ENCODE measurements at places on chromosomes 11 and 22.

- no peak for DNase-seq
Observed at GRCh38 chr22:26170795-26171580, 1.7 kb downstream of the SEZ6L start.

- DNase-seq = no peak
Observed at GRCh38 chr22:35138521-35138920, 72.6 kb downstream of the ISX start.

DNA sequence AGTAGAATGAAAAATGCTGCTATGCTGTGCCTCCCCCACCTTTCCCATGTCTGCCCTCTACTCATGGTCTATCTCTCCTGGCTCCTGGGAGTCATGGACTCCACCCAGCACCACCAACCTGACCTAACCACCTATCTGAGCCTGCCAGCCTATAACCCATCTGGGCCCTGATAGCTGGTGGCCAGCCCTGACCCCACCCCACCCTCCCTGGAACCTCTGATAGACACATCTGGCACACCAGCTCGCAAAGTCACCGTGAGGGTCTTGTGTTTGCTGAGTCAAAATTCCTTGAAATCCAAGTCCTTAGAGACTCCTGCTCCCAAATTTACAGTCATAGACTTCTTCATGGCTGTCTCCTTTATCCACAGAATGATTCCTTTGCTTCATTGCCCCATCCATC, 14.9 kb upstream of the HBE1 start:
- DNase-seq = no peak

DNA sequence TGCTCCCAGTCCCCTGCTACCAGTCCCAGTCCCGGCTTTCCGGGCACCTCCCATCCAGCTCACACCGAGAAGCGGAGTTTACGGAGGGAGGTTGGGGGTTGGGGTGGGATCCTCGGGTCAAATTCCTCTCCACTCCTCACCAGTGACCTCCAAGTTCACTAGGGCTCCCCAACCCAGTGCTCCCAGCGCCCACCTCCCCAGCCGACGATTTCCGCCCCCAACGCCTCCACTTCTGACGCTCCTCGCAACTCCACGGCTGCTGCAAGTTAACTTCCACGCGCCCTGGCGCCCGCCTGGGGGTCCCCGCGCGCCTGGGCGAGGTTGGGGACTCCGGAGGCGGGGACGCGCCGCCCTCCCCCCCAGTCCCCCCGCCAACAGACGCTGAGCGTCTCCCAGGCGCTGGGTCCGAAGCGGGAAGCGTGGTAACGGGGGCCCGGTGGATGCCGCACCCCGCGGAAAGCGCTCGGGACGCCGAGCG, 526 bp downstream of the TPST2 start:
- no peak for DNase-seq

DNA sequence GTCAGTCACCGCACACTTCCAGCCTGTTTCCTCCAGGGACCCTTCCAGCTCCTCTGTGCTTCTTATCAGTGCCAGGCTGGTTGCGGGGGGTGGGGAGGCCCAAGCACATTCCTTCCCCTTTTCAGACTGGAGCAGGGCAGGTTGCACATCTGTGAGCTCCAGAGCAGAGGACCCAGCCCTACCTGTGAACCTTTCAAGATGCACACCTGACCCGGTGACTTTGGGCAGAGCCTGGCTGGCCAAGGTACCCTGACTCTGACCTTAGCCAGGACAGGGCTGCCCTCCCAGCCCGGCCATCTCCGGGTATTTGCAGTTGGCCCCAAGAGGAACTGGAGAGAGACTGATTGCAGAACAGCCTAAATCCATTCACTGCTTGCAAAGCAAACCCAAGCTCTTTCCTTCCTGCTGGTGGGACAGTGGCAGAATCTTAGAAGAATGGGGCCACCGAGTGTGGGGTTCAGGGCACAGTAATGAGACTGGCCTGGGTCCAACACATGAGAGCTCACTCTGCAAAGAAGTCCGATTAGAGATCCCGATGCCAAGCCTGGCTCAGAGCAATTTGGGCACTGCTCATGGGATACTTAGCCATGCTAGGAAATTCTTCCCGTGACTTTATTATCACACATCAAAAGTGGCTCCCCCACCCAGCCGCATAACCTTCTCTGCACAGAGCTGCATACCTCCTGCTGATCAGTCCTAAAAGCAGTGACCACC, 64.7 kb upstream of the CCND1 start:
- no peak for DNase-seq

GRCh38 chr11:123653827-123654565, 428 bp downstream of the SCN3B start:
- DNase-seq = no peak

DNA sequence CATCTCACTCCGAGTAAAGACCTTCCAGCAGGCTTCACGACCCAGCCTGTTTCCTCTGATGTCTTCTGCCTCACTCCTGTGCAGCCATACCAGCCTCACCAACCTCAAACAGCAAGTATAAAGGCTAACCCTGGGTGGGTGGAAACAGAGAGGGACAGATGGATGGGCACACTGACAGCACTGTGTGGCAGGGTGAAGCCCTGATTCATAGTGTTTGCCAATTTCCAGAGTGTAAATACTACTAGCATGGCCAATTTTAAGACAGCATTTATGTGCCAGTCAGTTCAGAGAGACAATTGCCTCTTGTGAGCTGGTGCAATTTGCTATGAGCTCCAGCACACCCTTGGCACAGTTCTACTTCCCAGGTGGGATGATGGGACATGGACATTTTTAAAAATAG, 21.5 kb downstream of the TST start:
- DNase-seq = no peak

DNA sequence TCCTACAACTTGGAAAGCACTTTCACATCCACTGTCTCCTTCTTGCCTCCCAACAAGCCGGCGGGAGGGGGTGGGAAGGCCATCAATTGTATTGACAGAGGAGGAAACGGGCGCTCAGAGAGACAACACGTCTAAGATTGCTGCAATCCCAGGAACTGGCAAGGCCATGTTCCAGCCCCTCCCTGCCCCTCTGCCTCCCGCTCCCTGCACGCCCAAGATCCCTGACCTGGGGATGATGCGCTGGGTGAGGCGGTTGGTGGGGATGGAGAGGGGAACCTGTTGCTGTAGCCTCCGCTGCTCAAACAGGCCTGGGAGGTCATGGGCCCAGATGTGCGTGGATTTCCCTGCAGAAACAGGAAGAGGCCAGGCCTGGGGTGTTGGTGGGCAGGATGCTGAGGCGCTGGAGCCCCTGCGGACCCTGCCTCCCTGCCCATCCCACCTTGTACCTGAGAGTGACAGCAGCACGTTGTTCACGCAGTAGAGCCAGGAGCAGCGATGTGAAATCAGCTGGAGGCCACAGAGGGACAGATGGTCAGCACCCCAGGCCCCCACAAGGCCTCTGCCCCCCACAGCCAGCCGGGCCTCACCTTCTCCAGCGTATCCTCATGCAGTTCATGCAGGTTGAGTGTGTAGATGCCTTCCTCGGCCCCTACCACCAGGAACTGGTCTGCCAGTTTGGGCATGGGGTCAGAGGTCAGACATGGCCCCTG, 6.8 kb downstream of the MAP4K2 start:
- no peak for DNase-seq

- DNase-seq = no peak
Observed at GRCh38 chr11:115081972-115082371, 403.6 kb downstream of the NXPE2 start.

DNA sequence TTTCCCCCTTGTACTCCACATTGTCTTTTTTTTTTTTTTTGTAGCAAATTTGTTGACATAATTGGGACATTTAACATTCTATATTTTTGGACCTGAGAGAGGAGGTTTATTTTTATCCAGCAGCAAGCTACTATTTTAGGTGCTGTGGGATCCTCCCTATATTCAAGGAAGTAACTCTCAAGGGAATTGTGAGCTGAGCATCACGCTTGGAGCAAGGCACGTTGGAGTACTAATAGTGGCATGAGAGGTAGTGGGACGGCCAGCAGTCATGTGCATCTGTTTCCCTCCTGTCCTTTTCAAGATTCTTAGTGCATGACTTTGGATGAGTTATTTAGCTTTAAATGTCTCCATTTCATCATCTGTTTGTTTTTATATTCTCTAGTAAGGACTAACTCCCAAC, 52.3 kb downstream of the EXT2 start:
- no peak for DNase-seq

DNA sequence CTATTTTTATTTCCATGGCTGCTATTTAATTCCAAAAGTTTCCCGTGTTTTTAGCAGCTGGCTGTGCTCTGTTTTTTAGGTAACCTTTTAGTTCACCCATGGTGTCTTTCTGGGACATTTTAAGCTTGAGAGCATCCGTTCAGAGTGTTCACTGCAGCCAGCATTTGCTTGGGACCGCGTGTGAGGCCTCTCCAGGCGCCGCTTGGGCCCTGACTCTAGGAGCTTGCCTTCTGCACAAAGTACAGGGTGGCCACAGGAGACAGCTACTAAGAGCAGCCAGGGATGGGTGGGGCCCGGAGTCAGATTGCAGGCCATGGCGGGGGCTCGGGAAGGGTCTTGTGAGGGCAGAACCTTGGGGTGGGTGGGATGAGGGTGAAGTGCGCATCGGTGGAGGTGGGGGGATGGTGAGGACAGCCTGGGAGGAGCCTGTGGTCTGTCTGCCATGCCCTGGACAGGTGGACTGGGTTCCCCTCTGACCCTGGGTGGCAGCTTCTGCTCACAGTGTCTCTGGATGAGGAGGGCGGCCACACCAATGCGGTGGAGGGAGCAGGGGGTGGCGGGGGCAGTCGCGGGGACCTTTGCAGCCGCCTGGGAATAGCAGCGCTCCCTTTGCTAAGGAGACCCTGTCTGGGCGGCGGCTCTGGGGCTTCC, 288.1 kb downstream of the TBC1D22A start:
- no peak for DNase-seq

GRCh38 chr11:446891-447290, 3.2 kb upstream of the PTDSS2 start:
- DNase-seq = no peak

DNA sequence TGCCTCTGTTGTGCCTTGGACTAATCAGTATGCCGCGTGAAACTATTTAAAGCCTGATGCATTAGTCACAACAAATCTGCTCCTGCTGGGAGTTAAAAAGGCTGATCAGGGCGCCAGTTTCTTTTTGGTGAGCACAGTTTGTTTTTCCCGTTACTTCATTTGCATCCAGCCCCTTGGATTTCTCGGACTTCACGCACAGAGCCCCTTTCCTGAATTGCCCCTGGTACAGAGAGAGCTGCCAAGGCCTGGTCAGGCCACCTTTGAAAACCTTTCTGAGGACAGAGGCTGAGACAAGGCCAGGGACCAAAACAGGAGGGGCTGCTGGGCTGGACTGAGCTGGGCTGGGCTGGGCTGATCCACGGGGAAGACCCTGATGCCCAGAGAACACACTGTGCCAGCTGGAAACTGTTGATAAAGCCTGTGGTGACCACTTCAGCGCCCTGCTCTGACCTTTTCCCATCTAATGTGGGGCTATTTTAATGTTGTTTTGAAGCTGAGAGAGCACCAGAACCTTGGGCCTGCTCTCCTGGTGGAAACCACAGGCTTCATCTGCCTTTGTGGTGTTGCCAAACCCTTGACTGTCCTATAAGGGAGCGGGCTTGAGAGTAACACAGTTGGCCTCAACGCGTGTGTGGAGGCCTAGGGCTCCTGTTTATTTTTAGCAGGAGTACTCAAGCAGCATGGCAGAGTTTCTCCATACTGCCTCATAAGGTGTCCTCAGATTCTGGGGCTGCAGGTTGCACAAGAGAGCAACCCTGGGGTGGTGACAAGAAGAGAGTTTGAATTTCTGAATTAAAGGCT, 44.2 kb downstream of the NAV2 start:
- DNase-seq = no peak

DNA sequence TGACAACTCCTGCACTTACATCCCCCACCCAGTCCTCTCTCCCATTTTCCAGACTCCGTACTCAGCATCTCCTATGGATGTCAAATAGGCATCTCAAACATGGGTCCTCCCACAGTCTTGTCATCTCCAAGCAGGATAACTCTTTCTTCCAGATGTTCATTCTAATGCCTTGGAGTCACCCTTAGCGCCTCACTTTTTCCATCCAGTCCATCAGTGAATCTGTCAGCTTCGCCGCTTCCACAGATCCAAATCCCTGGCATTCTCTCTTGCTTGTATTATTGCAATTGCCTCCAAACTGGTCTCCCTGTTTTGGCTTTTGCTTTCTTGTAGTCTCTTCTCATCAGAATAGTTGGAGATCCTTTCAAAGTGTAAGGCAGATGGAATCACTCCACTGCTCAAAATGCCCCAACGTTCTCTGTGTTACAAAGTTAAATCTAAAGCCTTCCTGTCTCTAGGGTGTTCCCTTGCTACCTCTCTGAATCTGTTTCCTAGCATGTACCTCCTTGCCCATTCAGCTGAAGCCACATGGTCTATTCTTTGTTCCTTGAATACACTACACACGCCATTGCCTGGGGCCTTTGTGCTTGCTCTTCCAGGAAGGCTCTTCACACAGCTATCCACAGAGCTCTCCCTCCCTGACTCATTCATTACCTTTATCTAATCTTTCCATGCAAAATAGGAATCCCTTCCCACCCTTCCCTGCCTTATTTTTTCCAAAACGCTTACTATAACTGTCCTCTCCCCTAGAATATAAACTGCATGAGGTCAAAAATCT, 64.8 kb downstream of the UBASH3B start:
- no peak for DNase-seq

GRCh38 chr11:45933131-45933831, 10.8 kb downstream of the LARGE2 start:
- no peak for DNase-seq

DNA sequence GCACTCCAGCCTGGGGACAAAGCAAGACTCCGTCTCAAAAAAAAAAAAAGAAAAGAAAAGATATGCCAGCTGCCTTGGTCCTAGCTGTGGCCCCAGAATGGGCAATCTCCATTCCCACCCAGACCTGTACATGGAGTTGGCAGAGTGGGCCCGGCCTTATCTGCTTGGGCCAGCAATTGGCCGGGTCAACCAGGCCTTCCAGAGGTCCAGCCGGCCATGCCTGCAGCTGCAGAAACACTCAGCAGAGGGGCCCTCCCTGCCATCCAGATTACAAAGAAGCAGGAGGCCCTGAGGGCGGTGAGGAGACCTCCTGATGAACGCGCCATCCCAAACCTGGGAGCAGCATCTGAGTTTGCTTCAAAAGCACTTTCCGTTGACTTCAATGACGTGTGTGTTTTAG, 26.9 kb upstream of the ARFGAP3 start:
- no peak for DNase-seq

DNA sequence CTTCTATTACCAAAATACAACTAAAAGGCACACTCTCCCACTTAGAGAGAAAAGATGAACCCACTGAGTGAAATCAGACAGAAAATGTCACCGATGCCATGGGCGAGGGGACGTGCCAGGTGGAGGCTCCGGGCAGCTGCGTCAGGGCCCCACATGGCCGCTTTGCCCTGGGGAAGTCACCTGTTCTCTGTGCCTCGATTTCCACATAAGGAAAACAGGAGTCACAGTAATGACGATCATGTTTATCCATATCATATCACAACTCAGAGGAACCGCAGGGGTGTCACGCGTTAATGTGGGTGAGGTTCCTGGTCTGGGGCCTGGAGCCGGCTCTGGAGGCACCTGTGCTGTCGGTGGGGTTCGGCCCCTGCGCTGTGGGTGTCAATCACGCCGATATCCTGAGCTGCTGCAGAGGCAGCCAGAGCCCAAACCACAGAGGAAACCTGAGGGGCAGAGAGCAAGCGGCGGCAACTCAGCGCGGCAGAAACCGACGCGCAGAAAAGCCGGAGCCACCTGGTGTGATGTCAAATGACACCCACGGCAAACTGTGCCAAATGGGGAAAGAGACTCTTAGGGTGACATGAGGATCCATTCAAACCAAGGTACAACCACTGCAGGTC, 243.7 kb downstream of the BRD1 start:
- no peak for DNase-seq

- no peak for DNase-seq
Observed at GRCh38 chr22:17043521-17043920, 35.5 kb upstream of the GAB4 start.

- DNase-seq = no peak
Observed at GRCh38 chr22:37167981-37168647, 18.4 kb upstream of the IL2RB start.

Data from activated CD4-positive, CD25-positive, alpha-beta regulatory T cell (primary cell).